A375 (cell line): ENCODE measurements at places on chromosomes 3 and 15. TPM values are rescaled to one million over a fixed set of nuclear protein-coding genes. Genes with fewer than 3 reads are reported as not detected.

PDHB gene
- total RNA-seq: 309 and 330 TPM in 2 replicates

XPC gene
- total RNA-seq: 37.6 and 38.8 TPM in 2 replicates

CHST14 gene
- total RNA-seq: 18.4 and 22.0 TPM in 2 replicates

KY gene
- 0.16 TPM in 1 of 2 replicates, not detected in the other for total RNA-seq

NAALADL2 gene
- total RNA-seq: 1.2 and 2.1 TPM in 2 replicates

ST3GAL6 gene
- 3.0 and 4.4 TPM in 2 replicates for total RNA-seq

SKOR1 gene
- total RNA-seq: 0.53 and 1.1 TPM in 2 replicates

GOLGA8M gene
- 0.08 TPM in 1 of 2 replicates, not detected in the other for total RNA-seq

CYP1A1 gene
- total RNA-seq: 2.9 and 3.5 TPM in 2 replicates

GOLGA8S gene
- total RNA-seq: not detected in 2 replicates

SLC2A2 gene
- not detected in 2 replicates for total RNA-seq

CHL1 gene
- 0.04 and 0.13 TPM in 2 replicates for total RNA-seq

LSMEM2 gene
- 0.15 and 1.2 TPM in 2 replicates for total RNA-seq

PYGO1 gene
- total RNA-seq: 3.0 and 4.8 TPM in 2 replicates

ALS2CL gene
- total RNA-seq: 5.1 and 8.0 TPM in 2 replicates

SLC15A2 gene
- total RNA-seq: 0.08 TPM in 1 of 2 replicates, not detected in the other

TRANK1 gene
- total RNA-seq: 1.9 and 4.4 TPM in 2 replicates

MLF1 gene
- 15.8 and 21.4 TPM in 2 replicates for total RNA-seq

ESYT3 gene
- total RNA-seq: 0.38 and 0.64 TPM in 2 replicates
